ENCODE measurements at places on chromosomes 12 and 14.

- DNase-seq = no peak
Observed at GRCh38 chr12:124790650-124791400, 72.8 kb downstream of the SCARB1 start.

- DNase-seq = no peak
Observed at GRCh38 chr14:74218462-74218861, 20.8 kb upstream of the VSX2 start.

DNA sequence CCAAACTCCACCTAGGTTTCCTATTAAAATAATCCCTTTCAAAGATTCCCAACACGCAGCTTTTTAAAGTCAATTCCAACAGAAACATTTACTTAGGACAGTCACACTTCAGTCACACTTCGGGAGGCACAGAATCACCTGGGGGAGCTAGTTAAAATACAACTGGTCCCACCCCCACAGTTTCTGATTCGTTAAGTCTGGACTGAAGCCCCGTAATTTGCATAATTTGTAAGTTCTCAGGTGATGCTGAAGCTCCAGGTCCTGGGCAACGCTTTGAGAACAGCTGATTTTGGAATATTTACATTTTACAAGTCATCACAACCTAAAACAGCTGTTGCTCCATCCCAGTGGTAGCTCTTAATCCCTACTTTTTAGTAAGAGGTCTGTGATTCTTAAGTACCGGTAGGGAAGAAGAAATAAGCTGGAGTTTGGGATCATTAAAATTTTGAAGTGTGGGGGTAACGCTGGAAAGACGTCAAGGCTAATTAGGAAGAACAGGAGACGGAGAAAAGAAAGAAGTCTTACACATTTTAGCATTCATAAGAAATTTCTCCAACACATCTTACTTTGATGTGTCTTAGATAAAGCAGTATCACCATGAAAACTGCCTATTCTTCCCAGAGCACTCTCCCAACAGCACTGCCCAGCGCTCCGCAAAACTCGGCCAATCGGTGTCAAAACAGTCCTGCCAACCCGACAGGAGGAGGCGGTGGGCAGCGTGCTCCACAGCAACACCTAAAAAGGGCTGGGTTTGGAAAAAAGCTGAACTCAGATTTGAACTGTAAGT lies 1.1 kb downstream of the IPO8 start:
- peak; percentile 38 for DNase-seq

DNA sequence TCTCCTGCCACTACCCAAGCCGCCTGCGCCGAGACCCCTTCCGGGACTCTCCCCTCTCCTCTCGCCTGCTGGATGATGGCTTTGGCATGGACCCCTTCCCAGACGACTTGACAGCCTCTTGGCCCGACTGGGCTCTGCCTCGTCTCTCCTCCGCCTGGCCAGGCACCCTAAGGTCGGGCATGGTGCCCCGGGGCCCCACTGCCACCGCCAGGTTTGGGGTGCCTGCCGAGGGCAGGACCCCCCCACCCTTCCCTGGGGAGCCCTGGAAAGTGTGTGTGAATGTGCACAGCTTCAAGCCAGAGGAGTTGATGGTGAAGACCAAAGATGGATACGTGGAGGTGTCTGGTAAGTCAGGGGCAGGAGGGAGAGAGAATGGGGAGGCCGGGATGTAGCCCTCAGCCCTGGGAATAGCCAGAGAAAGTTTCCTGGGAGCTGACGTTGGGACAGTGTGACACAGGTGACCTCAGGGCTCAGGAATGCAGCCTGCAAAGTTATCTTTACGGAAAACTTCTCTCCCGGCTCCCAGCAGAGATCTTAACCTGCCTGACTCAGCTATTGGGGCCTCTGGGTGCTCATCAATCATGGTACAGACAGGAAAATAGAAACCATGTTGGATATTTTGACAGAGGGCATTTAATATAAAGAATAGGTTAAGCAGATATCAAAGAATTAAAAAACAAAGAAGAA lies 747 bp downstream of the HSPB8 start:
- DNase-seq = no peak

- DNase-seq = no peak
Observed at GRCh38 chr12:40123496-40123895, 17.6 kb upstream of the SLC2A13 start.

GRCh38 chr12:6827437-6827911 lies 733 bp upstream of the P3H3 start:
- no peak for DNase-seq

DNA sequence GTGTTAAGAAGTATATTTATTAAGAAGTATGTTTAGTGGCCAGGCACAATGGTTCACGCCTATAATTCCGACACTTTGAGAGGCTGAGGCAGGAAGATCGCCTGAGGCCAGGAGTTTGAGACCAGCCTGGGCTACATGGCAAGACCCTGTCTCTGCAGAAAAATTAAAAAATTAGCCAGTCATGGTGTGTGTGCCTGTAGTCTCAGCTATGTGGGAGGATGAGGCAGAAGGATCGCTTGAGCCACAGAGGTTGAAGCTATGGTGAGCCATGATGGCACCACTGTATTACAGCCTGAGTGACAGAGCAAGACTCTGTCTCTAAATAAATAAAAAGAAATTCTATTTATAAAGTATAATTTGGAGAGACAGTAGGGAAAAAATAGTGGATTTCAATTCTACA lies 20.3 kb downstream of the R3HDM2 start:
- no peak for DNase-seq

GRCh38 chr12:106271575-106272505 lies 24.0 kb upstream of the CKAP4 start:
- no peak for DNase-seq

GRCh38 chr14:45247427-45247826 lies 5.6 kb downstream of the MIS18BP1 start:
- no peak for DNase-seq

GRCh38 chr12:130288691-130289090 lies 49.0 kb upstream of the PIWIL1 start:
- DNase-seq = no peak

- no peak for DNase-seq
Observed at GRCh38 chr12:58889557-58889956, 30.7 kb downstream of the LRIG3 start.

DNA sequence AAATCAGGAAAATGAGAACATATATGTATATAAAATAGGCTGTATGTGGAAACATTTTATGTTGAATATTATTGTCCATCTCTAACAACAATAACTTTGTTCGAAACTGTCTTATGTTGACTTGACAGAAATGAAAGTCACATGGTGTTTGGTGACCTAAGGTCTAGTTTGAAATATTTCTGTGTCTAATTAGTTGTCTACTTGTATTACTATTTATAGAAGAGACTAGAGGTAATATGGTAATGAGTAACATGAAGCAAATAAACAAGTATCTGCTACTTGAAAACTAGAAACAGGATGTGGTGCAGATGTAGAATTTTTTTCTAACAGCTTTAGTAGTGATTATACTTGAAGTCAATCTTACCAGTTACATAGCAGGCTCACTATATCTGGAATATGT lies 3.9 kb downstream of the GPHN start:
- no peak for DNase-seq

DNA sequence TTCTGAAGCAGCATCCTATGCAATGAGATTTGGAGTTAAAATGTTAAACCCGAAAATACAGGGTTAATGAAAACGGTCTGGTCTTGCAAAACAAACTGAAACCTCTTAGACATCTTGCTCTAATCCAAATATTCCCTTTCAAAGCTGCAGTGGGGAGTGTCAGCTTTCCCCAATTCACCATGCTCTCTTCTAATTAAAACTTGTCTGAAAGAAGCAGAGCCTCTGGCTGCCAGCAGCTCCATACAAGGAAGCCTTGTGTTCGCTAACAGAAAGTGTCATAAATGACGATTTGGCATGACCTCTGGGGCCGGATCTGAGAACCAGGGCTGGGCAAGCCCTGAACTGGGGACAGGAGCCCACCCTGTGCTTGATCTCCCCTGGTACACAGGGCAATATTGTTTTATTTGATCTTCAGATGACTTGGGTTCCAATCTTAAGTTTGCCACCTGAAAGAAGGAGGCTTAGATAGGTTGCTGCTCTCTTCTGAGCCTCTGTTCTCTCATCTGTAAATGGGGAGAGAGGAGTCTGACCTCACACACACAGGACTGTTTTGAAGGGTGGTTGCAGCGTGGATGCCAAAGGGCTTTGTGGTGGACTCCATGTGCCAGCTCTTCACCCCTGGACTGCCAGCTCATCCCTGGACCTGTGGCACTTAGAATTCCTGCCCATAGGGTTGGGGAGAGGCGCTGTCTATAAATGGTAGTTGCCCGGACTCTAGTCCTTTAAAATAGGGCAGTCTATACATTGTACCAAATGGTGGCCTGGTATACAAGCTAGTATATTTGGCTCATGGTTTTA lies 7.8 kb downstream of the KMT5A start:
- DNase-seq = no peak

- no peak for DNase-seq
Observed at GRCh38 chr14:99727096-99727870, 43.2 kb downstream of the CYP46A1 start.

DNA sequence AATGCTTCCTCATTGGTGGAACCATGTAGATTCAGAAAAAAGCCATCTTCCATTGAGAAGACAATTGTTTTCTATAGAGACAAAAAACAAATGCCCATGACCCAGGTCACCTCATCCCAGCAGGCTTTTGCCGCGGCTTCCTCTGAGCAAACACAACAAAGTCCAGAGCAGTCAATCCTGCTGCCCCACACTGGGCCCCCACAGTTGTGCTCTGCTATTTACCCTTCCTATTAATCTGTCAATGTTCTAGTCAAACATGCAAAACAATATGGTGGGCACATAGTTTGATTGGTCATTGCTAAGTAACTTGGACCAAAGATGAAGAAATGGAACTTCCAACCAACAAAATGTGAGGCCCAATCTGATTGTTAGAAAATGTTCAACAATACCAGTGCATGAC lies 20.7 kb downstream of the C12orf42 start:
- no peak for DNase-seq

DNA sequence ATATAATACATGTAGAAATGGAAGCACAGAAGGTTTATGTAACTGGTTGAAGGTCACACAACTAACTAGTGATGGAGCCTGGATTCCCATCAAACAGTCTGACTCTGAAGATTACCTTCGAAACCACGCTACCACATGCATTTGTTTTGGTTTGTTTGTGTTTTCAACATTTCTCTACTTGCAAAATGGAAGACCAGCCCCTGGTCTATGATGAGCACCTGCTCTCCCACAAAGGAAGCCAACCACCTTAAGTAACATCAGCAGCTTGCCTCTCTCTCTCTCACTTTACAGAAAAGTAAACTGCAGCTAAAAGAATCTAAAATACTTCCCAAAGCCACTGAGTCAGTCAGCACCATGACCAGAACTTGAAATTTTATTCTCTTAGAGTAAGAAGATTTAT lies 186.9 kb upstream of the TMPO start:
- no peak for DNase-seq

GRCh38 chr12:63170321-63170720 lies 19.3 kb upstream of the AVPR1A start:
- DNase-seq = no peak

DNA sequence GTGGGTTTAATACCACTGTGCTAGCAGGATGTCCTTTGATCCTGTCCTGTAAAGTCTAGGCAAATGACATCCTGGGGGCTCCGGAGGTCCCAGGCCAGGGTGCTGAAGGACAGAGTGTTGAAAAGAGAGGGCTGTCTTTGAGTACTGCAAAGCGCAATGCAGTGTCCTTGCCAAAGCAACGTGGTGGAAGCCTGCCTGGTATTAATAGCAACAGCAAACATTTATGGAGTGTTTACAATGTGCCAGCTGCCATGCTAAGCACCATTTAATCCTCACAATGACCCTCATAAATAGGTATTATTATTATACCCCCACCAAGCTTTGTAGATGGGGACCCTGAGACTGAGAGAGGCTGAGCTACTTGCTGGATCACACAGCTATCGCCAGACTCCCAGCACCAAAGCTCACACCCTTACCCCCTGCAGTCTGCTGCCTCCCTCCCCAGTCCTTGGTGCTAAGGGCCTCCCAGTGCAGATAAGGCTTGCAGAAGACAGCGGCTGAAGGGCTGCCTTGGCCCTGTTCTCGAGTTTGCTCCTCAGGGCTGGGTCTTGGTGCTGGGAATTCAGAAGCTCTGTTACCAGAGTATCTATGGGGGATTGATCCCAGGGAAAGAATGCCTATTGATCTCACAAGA lies 427.7 kb downstream of the FUT8 start:
- DNase-seq = no peak

DNA sequence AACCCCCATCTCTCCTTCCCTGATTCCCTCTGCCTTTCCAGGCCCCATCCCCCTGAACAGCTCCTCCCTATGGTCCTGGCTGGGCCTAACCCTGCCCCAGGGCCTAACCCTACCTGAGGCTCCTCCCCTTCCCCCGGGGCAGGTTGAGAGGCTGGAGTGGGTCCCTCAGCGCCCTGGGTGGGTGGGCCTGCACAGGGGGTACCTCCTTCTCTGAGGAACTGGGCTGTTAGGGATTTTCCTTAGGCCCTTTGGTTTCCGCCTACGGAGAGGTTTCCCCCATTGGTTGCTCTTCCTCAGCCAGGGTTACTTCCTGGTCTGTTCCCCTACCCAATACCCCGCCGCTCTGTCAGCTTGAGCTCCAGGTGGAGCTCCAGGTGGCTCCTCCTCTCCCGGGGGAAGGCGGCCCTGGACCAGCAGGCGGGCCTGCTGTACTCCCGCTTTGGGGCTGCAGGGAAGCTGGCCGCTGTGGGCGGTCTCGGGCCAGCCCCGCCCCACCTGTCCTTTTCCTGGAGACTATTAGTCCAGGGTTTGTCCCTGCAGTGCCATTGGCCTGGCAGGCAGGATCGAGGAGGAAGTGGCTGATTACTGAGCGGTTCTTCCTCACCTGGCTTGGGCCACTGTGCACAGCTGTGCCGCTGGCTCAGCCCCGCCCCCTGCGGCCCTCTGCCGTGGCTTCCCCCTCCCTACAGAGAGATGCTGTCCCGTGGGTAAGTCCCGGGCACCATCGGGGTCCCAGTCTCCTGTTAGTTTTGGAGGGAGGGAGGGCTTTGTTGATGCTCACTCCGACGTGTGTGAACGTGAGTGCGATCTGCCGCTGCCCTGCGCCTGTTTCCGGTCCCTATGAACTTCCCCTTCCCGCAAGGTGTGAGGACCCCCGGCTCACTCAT lies 2.5 kb downstream of the C12orf57 start:
- peak; percentile 64 for DNase-seq

DNA sequence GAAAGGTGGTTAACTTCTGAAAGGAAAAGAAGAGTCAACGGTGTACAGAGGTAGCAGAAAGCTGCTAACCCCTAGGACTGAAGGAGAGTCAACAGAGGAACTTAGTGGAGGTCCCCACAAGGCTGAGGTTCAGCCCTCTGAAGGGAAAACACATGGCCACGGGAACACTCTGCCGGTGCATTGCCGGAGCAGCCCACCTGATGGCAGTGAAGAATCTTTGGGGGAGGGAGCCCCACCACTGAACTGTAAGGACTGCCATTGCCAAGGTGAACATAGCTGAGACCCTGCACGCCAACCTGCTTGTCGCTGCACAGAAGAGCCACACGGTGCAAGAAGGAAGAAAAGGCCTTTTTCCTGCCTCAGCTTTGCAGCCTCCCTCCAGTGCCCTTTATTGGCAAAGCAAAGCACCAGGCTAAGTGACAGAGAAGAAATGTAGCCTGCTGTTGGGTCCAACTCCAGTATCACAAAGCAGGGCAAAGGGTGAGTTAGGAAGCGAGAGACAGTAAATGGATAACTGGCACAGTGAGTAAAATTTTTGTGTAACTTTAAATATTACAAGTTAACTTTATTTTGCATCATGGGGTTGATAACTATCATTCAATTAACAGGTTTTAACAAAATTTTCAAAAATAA lies 76.9 kb downstream of the LIN52 start:
- DNase-seq = no peak
